Ureter (tissue), 1 donor: ENCODE measurements at places on chromosomes 1 and 21.

- no peak for DNase-seq
Observed at GRCh38 chr1:214801191-214801590, 198.2 kb downstream of the CENPF start.

DNA sequence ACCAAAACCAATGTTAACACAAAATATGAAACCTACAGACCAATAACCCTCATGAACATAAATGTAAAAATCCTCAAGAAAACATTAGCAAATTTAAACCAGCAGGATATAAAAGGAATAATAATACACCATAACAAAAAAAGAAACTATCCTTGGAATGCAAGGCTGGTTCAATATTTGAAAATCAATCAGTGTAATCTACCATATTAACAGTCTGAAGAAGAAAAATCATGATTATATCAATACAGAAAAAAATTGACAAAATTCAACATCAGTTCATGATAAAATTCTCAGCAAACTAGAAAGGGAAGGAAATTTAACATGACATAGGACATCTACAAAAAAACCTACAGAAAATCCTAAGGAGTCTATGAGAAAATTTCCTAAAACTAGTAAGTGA, 19.8 kb downstream of the PRMT2 start:
- DNase-seq = no peak

- no peak for DNase-seq
Observed at GRCh38 chr1:23394181-23394580, 24.5 kb upstream of the ZNF436 start.

- DNase-seq = no peak
Observed at GRCh38 chr21:40139636-40140035, 272.4 kb downstream of the PCP4 start.

- DNase-seq = peak; percentile 82
Observed at GRCh38 chr1:64268653-64269557, 65.5 kb downstream of the UBE2U start.

DNA sequence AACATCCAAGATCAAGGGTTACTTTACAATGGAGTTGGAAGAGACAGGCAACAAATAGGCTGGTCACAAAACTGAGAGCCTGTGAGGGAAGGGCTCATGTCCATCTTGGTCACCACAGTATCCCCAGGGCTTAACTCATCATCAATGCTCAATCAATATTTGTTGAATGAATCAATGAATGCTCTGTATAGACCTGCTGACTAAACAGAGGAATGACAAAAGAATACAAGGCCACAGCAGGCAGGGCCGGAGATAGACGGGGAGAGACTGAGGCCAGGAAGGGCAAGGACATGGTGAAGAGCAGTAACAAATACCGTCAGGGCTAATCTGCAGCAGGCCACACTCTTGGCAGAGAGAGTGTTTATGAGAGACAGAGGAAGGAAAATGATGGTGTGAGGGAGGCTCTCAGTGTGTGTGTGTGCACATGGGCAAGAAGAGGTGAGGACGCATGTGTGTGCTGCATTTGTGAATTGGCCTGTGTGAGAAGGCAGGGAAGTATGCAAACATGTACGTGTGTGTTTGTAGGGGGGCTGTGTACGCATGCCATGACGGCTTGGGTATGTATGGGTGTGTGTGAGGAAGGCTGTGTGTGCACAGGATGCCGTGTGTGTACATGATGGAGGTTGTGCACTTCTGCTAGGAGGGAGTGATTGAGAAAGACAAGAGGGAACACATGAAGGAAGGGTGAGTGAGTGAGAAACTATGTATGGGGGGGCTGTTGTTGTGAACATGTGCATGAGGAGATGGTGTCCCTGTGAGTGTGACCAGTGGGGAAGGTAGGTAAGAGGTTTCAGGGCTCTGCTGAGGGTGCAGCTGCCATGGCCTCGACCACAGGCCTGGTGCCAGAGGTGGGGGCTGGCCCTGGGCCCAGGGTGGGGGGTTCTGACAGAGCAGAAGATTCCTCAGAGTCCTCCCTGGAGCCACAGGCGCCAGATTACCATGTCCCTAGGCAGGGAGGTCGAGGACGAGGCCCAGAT, 15.4 kb downstream of the AHDC1 start:
- no peak for DNase-seq

GRCh38 chr1:43243299-43243698, 26.5 kb upstream of the TMEM125 start:
- DNase-seq = peak; percentile 29

DNA sequence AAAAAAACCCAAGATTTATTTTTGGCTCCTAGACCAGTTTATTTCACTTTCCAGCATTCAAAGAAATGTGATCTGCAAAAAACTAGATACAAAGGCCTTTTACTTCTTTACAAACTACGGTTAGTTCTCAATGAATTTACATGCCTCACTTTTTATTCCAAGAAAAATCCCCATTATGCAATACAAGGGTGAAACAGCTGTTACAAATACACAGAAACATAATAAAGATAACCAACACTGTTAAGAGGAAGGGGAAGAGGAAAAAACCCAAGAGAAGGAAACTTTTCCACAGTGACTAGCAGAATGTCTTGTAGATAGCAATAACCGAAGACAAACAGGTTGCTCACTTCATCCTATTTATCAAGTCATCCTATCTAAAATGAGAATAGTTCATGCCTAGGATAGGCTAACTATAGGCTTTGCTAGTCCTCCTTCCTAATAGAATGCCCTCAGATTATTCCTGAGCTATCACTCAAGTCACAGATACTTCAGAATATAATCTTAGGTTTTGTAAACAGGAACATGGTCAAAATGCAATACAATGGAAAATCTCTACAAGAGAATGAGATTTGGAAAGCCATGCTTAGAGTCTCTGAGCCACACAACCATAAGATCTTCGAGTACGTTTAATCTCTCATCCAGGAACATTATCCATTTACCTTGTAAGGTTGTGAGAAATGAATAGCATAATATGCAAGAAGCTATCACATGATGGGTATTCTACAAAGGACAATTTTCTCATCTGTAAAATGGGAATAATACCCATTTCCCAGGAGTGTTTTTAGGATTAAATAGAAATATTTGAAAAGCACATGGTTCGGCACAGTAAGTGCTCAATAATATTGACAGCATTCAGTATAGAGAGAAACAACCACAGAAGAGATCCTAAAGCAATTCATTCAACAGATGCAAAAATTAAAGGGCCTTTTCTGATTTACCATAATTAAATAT, 5.4 kb downstream of the PNRC2 start:
- DNase-seq = no peak

- DNase-seq = no peak
Observed at GRCh38 chr1:8461351-8462110, 143.6 kb downstream of the SLC45A1 start.

- no peak for DNase-seq
Observed at GRCh38 chr21:42505090-42505726, 8.4 kb upstream of the SLC37A1 start.

DNA sequence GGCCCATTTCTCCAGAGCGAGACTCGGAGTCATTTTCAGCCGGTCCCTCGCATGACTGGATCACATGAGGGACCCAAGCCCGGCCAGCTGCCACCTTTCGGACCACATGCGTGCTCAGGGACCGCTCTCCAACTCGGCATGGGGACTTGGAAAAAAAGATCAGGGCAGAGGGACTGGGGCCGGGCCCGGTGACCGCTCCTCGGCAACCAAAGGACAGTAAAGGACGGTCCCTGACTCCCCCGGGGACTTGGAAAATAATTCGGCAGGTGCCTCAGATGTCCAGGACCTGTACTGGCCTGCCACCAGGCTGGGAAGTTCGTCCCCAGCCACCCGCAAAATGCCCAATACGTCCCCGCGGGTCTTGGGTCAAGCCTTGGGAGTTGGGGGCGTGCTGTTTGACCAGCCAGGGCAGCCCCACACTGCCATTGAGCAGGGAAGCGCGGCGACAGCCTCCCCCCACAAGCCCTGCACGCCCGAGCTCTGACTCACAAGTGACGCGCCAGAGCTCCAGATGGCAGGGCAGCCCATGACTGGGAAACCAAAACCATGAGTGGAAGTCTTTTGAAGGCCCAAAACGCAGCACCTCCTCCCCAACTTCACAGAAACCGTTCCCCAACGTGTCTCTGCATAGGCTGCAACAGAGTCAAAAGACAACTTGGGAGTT, 134.5 kb downstream of the LIPI start:
- no peak for DNase-seq

DNA sequence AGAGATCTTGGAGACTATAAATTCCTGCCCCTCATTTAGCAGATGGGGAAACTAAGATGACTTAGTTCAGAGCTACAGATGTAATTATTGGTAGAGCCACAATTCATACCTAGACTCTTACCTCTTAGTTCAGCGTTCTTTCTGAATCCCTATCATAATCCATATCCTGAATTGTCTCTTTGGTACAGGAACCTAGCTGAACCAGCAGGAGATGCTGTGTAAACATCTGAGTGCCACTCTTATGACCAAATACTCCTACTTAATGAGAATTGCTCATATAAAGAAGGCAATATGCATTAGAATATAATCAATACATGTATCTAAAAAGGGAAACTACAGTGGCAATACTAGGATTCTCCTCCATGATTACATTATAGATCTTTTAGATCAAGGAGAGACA, 459.0 kb downstream of the SIPA1L2 start:
- DNase-seq = no peak

- no peak for DNase-seq
Observed at GRCh38 chr21:32448803-32449594, 36.5 kb downstream of the EVA1C start.

- DNase-seq = no peak
Observed at GRCh38 chr1:48217856-48218255, 4.7 kb upstream of the SLC5A9 start.

DNA sequence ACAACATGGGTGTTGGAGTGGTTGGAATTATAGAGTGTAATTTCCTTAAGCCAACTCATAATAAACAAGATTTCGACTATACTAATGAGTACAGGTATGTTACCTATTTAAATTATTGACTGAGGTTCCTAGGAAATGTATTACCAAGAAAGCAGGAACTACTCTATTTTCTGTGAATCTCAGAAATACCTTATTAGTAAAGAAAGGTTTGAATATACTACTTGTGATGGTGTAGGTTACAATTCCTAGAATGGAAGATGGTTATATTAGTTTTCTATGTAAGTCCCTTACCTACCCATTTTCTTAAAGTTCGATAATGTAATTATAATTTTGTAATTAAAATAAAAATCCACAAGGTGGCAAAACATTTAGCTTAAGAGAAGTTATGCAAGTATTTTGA, 29.3 kb downstream of the MORC3 start:
- DNase-seq = no peak

GRCh38 chr1:234963180-234963903, 165.3 kb downstream of the TOMM20 start:
- peak; percentile 89 for DNase-seq

GRCh38 chr1:107817206-107817605, 147.8 kb downstream of the VAV3 start:
- DNase-seq = no peak

DNA sequence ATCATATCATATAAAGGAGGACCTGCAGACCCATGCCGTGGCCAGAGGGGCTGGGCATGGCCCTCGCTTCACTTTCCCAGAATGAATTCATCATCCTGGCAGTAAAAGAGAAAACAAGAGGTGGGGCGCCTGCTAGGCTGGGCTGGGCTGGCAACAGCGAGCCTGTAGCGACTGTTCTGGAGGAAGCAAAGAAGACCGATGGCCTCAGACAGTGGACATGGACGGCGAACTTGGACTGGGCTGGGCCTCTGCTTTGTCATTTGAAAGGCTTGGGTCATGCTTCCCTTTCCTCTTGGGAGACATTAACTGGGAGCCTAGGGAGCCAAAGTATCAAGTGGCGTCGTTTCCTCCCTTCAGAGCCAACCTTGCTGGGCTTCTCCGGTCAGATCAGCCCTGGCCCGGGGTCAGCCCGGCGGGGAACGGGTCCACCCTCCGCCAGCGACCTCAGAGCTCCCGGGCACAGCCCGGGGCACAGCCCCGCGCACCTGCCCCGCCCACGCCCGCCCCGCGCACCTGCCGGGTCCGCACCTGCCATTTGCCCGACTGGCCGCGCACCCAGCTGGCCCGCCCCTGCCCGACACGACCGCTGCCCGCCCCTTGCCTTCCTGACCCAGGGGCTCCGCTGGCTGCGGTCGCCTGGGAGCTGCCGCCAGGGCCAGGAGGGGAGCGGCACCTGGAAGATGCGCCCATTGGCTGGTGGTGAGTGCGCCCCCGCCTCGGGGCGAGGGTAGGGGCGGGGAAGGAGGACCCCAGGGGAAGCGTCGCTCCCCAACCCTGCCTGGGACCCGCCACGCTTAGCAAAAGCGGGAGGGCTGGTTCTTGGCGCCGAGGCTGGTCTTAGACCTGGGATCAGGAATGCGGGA, at the start of gene FAM3B:
Gene FAM3B (plus strand): TSS at position 602 of the 863 bp plus-strand sequence. CDS start 79 bp downstream, at position 681.
- no peak for DNase-seq

GRCh38 chr1:74427681-74428080, 84.7 kb downstream of the LRRC53 start:
- no peak for DNase-seq

DNA sequence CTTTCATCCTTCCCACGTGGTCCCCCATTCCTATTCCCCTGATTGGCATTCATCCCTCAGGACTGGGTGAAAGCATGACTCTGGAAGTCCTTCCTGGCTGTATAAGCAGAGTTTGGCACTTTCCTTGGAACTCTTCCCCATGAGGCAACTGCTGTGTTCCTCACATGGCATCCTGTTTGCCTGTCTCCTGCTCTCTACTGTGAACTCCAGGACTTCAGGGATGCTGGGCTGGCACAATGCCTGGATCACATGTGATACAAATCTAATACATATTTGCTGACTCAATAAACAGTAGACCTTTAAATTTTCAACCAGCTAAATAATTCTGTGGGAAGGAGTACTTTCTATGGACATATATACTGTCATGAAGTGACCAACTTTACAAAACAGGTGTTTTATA, 46.8 kb upstream of the EDEM3 start:
- DNase-seq = no peak

GRCh38 chr1:84698151-84699110, 8.2 kb upstream of the SSX2IP start:
- no peak for DNase-seq

DNA sequence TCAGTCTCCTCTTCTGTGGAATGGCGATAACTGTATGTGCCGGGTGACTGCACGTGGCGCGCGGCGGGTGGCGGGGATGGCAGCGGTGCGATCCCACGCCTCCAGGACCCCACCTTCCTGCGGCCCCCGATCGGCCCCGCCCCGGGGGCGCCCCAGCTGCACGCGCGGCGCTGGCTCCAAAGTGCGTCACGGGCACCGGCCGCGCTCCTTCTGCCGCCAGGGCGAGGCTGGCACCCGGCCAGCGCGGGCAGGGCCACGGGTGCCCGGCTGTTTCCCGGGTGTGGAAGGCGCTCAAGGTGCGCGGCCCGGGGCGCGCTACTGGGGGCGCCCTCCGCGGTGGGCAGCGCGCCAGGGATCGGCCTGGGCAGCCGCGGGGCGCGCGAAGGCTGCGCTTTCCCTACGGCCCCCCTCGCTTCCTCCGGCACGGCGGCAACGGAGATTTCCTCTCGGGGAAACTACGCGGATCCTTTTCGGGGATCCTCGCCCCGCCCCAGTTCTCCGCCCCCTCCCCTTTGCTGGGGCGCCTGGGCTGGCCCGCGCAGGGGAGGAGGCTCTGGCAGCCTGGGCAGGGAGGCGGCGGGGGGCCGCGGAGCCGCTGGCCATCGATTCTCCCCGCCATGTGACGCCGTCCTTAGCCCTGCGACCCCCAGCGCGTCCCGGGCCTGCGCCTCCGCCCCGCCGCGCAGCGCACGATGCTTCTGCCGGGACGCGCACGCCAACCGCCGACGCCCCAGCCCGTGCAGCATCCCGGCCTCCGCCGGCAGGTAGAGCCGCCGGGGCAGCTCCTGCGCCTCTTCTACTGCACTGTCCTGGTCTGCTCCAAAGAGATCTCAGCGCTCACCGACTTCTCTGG, at the start of gene EVA1C:
Gene EVA1C (plus strand): TSS at position 545 of the 853 bp plus-strand sequence. CDS start 148 bp downstream, at position 693.
- peak; percentile 75 for DNase-seq
